Stimulated activated CD4-positive, alpha-beta T cell treated with anti-CD3 and anti-CD28 coated beads, Interleukin-4, amount 100 ng/mL, for 4 hours (primary cell): ENCODE measurements at places on chromosomes 1 and 21.

DNA sequence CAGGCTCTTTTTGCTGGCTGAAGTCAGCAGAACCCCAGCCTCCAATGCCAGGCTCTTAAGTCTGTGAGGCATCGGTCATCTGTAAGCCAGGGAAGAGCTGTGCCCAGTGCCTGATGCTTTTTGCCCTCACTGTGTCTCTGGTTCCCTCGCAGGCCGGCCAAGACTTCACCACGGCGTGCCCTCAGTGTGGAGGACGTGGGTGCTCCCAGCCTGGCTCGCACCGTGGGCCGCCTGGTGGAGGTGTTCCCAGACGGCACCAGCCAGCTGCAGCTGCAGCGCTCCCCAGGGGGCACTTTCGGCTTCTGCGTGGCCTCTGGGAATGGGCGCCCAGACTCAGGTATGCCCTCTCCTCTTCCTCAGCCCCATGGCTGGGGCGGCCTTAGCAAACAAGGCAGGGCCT lies 32.5 kb downstream of the KIAA1614 start:
- no peak for DNase-seq

GRCh38 chr1:239608469-239608868 lies 222.1 kb downstream of the CHRM3 start:
- DNase-seq = no peak

DNA sequence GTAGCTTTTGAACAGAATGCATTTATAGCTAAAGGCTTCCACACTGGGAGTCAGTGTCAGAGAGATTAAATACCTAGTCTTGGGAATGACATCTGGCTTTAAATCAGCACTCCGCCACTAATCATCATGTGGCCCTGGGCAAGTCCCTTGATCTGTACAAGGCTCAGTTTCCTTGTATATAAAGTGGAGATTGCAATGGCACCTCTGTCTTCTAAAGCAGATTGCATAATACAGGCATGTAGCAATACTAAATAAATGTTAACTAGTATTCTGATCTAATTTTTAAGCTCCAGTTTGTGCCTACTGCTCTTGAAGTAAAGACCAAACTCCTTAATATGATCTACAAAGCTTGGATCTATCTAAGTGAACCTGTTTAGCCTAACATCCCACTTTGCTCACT lies 249.4 kb downstream of the PLPP3 start:
- no peak for DNase-seq

- DNase-seq = no peak
Observed at GRCh38 chr21:30211071-30211470, 4.8 kb downstream of the CLDN8 start.

- no peak for DNase-seq
Observed at GRCh38 chr1:96513136-96513535, 208.4 kb upstream of the PTBP2 start.

GRCh38 chr1:230584660-230585059 lies 57.6 kb upstream of the COG2 start:
- no peak for DNase-seq

DNA sequence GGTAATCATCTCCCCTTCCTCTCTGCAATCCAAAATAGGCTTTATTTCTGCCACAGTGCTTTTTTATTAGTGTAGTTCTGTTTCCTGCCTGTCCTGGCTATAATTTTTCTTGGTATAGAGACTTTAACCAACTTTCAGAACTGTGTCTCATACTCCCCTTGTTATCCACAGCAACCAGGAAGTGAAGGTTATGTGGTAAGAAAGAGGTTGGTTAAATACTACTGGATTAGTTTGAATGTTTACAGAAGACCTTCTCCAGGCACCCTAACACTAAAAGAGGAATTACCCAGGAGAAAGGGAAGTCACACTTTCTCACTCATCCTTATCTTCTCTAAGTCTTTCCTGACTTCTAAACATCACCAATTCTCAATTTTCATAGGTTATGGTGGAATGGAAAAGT lies 17.8 kb upstream of the TNFSF4 start:
- DNase-seq = no peak

DNA sequence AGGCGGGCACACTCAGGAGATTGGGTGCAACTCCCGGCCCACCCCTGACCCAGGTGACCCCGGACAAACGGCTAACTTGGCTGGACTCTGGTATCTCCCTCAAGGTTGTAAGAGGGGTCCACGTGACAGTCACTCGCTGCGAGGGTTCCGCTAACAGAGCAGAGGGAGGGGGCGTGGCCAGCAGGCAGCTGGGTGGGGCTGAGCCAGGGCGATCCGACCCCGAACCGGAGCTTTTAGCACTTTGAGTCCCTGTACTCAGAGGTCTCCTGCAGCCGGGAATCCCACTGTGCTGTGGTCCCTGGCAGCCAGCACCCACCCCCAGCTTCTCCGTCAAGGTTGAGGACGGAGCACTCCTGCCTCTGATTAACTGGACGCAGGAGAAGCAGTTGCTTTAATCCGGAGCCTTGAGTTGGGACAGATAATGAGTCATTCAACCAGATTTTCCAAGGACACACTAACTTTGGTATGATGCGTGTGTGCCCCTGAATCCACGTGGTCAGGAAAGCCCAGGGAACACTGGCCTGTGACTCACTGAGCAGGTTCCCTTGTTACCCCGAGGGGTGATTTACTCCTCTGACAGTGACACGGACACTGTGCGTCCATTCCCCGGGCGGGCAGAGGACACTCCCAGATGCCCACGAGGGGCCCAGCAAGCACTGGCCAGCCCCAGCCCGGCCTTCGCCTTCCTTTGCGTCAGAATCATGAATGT lies 16.8 kb downstream of the TRPM2 start:
- DNase-seq = no peak

GRCh38 chr1:78871249-78871648 lies 135.3 kb downstream of the ADGRL4 start:
- no peak for DNase-seq

DNA sequence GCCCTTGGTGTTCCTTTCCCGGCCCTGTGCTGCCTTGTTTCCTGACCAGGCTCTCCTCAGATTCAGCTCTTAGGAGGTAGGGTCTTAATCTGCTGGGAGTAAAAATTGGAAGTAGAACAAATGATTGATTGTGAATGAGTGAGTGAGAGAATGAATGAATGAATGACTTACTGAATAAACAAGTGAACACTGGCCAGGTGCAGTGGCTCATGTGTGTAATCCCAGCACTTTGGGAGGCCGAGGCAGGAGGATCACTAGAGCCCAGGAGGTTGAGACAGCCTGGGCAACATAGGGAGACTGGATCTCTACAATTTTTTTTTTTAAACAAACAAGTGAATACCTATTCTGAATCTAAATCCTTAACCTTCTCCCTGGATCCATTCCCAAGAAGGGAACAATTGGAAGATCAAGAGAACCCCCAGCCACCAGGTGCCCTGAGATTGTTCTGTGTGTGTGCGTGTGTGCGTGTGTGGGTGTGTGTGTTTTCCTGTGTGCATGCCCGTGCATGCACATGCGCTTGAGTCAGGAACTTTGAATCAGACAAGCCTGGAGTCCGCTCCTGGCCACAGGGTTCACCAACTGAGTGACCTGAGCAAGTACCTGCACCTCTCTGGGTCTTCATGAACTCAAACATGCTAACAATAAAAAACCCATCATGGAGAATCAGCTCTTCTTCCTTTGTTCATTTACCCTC lies 24.3 kb upstream of the CITED4 start:
- DNase-seq = no peak

DNA sequence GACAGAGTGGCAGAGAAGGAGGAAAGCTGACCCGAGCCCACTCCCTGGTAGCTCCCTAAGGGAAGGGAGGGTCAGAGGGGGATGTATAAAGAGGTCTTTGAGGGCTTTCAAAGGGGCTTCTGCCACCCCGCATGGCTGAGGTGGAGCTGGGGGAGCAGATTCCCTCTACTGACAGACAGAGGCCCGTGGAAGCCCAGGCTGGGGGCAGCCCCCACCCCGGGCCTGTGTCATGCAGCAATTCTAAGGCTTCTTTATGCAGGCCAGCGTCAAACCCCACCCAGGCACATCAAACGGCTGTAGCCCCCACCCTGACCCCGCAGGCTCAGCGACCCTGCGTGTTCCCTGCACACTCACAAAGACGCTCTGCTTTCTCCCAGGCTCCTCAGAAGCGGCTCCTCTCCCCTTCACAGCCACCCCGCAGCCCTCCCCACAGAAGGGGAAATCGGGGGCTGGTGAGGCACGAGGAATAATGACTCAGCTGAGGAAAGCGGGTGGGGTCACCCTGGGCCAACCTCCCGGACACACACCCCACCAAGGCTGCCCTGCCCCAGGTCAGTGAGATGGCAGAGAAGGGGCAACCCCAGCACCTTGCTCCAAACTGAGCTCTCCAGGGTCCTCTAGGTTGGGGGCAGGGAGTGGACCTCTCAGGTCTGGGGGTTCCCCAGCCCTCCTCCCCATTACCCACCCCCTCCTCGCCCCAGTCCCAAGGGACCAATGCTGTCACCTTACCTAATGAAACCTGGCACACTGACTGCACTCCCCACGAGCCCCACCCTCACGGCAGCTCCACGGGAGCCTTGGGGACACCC lies 10.8 kb downstream of the SLC45A3 start:
- DNase-seq = no peak

GRCh38 chr1:63575340-63575826 lies 17.8 kb upstream of the PGM1 start:
- no peak for DNase-seq

GRCh38 chr1:168474322-168474721 lies 69.5 kb downstream of the XCL2 start:
- DNase-seq = no peak

DNA sequence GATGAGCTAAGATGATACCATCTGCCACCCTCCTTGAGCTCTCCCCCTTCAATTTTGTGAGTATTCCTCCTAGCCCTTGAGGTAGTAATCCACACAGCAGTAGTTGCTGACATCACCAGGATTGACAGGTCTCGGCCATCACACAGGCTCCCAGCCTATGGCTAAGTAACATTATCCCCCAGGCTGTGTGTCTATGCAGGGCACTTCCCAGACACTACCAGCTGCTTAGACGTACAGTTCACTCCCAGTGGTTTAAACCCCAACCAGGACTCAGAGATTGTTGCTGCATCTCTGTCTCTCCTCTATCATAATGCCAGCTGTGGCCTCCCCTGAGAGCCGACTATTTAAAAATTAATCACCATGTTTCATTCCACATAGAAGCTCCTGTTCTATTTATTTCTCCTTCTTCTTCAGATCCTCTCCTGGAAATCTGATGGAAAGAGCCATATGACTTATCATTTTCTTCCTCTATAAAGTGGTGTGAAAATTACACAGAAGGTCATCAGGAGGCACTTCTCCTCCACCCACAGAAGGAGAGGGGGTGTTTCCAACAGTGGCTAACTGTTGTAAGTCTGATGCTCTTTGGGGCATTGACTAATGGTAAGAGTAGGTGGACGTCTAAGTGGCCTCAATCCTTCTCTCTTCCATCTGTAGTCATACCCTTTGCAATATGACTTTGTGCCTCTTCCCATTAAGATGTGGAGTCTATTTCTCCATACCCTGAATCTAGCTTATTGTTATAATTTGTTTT lies 396.3 kb downstream of the SETD4 start:
- no peak for DNase-seq

DNA sequence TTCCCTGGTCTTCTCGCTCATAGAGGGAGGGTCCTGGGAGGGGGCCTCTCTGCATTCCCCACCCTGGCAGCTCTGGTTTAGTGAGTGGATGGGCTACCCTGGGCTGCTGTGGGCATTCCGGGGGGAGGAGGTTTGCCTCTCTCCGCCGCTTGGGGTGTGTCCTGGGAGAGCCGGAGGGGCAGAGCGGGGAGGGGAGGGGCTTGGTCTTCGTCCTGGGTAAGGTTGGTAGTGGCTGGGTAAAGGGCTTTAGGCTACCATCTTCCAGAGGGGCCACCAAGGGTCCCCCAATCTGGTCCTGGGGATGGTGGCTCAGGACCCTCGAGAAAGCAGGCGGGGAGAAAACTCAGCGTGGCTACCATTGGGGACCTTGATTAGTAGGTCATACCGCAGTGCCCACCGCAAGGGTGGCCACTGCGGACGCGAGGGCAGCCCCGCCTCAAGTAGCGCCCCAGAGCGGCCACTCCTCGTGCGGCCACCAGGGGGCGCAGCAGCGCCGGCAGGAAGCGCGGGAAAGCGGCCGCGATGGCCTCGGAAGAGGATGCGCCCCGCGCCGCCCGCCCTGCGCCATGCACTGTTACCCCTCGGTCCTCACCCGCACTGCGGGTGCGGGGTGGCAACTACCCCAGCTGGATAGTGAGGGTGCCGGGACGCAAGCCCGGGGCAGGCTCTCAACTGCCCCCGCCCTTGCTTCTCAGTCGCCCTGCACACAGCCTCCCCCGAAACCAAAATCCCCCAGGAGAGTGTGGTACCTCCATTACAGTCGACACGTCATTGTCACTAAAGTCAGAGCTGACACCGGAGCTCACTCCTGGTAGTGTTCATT lies 44.1 kb upstream of the SLC25A33 start:
- DNase-seq = peak; percentile 40

DNA sequence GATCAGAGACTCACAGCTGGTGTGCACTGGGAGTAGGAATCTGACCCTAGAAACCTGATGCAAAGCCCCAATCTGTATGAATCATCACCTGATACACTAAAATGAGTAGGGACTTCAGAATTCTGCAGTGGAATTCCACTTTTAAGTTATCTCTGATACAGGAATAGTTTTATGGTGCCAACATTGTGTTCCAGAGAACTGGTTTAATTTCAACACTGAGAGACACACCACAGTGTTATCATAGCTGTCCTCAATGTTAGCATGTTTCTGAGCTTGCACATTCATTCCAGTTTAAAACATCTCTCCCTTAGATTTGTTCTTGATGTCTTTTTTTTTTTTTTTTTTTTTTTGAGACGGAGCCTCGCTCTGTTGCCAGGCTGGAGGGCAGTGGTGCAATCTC lies 7.1 kb downstream of the UTS2 start:
- no peak for DNase-seq

GRCh38 chr1:12125422-12126355 lies 41.1 kb upstream of the TNFRSF1B start:
- DNase-seq = no peak

DNA sequence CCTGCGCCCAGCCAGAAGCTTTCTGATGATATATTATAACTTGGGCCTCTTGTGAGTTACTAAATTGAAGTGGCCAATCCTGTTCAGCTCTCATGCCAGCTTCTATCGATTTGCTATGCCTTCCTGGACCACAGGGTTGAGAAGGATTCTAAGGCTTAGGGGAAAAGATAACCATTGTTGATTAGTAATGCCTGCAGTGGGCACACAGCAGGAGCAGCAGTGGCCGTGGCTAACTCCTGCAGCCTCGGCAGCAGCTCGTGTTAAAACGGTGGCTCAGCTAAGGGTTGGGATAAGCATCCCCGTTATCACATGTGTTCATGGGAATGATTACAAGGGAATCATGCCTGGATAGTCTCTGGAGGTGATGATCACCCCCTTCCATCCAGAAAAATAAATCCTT lies 20.5 kb upstream of the KCNE2 start:
- no peak for DNase-seq

DNA sequence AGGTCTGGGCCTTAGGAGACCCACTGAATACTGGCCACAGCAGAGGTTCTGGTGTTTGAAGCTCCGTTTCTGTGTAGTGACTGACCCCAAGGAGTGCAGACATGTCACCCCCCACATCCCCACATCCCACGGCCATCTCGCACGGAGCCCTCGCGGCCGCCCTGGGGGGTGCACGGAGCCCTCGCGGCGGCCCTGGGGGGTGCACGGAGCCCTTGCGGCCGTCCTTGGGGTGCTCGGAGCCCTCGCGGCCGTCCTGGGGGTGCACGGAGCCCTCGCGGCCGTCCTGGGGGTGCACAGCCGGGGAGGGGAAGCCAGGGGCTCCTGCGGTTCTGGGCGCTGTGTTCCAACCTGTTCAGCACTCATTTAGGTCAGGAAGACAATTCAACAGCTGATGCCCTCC lies 68.4 kb downstream of the SCCPDH start:
- DNase-seq = no peak

GRCh38 chr1:54409156-54410142 lies 3.3 kb upstream of the SSBP3 start:
- DNase-seq = peak; percentile 33

- no peak for DNase-seq
Observed at GRCh38 chr1:35575416-35575958, 2.4 kb downstream of the TFAP2E start.

- DNase-seq = no peak
Observed at GRCh38 chr1:205267306-205267902, 39.7 kb downstream of the TMCC2 start.
